ENCODE measurements at places on chromosomes 11 and 22. TPM values are rescaled to one million over a fixed set of nuclear protein-coding genes. Genes with fewer than 3 reads are reported as not detected.
A peak's percentile ranks its signal among the peaks of the same experiment; 100 is the strongest.

Gene FXYD2
- 2.4 TPM for total RNA-seq

Gene MRGPRX3
- not detected for total RNA-seq

Gene DAGLA
- 1.4 TPM for total RNA-seq

Gene MAP4K2
- total RNA-seq: 2.6 TPM

GRCh38 chr22:35839841-35840301 lies 122.2 kb downstream of the APOL5 start:
- DNase-seq: peak; percentile 76

DNA sequence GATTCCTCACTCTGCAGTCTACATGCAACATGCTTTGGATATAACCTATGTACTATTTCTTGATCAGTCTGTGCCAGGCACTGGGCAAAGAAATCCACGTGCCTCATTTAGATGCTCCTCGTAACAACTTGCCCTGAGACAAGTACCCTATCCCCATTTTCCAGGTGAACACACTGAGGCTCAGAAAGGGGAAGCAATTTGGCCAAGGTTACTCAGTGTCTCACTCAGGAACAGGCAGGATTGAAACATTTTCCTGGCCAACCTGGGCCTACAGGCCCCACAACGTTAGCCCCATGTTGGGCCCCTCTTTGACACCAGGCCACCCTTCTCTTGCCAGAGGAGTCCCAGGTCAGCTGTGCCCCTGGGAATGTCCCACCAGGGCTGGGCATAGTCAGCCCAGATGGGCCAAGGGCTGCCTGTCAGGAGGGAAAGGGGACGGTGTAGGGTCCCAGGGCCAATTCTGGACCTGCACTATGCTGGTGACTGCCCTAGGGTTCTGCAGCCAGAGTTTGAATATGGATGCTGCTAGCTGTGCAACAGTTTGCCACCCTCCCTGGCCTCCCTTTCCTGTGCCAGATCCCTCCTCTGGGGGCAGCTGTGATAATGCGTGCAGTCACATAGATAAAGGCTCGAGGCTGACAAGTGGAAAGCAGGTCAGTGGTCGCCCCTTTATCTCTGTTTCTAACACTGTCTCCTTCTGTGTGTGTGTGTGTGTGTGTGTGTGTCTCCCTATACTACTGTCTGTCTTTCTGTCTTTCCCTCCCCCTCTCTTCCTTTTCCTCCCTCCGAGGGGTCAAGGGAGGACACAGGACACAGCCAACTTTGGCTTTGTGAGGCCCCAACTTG lies 10.4 kb upstream of the EMID1 start:
- DNase-seq: no peak

Gene OR10D3
- total RNA-seq: 0.24 TPM

GRCh38 chr11:20880094-20880493 lies 210.7 kb downstream of the NELL1 start:
- DNase-seq: no peak

GRCh38 chr11:63764679-63765647 lies 3.6 kb downstream of the ZFTA start:
- DNase-seq: peak; percentile 57

DNA sequence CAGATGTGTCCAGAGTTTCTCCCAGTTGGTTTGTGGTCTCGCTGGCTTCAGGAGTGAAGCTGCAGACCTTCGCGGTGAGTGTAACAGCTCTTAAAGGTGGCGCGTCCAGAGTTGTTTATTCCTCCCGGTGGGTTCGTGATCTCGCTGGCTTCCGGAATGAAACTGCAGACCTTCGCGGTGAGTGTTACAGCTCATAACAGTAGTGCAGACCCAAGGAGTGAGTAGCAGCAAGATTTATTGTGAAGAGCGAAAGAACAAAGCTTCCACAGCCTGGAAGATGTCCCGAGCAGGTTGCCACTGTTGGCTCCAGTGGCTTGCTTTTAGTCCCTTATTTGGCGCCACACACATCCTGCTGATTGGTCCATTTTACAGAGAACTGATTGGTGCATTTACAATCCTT lies 1.8 kb upstream of the PGA3 start:
- DNase-seq: no peak

Gene OR52I2
- 4.8 TPM for total RNA-seq

DNA sequence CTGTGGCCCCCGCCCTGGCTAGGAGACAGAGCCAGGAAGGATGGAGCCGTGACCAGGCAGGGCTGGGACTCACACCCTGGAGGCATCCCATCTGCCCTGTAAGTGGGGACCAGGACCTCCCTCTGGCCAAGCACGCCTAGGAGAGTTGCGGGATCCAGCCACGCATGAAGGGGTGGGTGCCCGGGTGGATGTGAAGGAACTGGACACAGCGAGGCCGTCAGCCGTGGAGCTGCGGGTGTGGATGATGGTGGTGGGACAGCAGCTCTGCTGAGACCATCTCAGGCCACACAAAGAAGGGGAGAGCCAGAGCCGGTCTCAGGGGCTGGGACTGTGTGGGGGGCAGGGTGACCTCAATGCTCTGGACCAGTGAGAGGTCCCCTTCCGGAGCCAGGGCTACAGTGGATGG lies 746.4 kb downstream of the BRD1 start:
- DNase-seq: no peak

Gene ENTHD1
- 4.8 TPM for total RNA-seq

- DNase-seq: peak; percentile 57
Observed at GRCh38 chr22:44735518-44736428, 16.6 kb upstream of the ARHGAP8 start.

- DNase-seq: peak; percentile 85
Observed at GRCh38 chr22:42769574-42770447, 49.1 kb upstream of the A4GALT start.

GRCh38 chr22:42500161-42500835 lies 19.3 kb downstream of the RRP7A start:
- peak; percentile 55 for DNase-seq

GRCh38 chr11:32511926-32512325 lies 71.7 kb upstream of the EIF3M start:
- no peak for DNase-seq

Gene TMEM121B
- 1.7 TPM for total RNA-seq

DNA sequence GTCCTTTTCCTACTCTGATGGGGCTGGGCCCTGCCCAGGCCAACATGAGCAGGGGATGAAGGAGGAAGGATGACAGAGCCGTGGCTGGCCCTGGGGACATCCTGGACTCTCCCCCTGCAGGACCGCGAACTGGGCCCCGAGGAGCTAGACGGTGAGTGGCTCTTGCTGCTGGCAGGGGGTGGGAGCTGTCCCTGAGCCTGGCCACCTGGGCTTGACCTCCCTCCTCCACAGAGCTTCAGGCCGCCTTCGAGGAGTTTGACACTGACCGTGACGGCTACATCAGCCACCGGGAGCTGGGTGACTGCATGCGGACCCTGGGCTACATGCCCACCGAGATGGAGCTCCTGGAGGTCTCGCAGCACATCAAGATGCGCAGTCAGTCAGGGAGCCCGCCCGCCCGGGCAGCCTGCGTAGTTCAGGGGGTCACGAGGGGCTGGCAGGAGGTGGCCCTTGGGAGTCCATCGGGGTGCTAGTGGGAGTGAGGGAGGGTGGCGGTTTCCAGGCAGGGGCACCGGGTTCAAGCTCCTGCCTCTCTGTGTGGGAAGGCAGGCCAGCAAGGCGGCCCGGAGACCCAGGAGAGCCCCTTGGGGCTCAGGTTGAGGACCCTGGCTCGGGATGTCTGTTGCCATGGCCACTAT lies 1.0 kb downstream of the CABP4 start:
- no peak for DNase-seq

Gene TRMU
- total RNA-seq: 21.9 TPM

DNA sequence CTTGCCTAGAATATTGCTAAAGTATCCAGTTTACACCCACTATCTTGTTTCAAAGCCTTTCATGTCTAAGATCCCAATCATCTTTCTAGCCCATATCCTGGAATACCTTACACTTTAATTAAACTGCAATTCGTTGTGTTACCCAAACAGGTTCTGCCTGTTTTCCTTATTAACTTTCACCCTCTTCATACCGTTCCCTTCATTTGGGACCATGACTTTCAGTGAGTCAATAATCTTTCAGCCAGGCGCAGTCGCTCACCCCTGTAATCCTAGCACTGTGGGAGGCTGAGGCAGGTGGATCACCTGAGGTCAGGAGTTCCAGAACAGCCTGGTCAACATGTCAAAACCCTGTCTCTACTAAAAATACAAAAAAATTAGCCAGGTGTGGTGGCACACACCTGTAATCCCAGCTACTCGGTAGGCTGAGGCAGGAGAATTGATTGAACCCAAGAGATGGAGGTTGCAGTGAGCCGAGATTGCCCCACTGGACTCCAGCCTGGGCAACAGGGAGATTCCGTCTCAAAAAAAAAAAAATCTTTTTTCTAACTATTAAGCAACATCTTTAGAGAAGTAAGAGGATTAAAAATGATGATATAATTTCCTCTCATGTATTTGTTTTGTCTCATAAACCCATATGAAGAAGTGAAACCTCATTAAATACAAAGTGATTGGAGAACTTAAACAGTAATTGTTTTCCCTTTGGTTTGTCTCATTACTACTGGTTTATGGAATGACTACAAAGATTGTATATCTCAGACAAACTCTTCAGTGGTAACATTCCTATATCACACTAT lies 20.7 kb downstream of the DMC1 start:
- no peak for DNase-seq

Gene SSRP1
- total RNA-seq: 54.7 TPM

GRCh38 chr22:46119729-46120419 lies 30.5 kb upstream of the PPARA start:
- DNase-seq: peak; percentile 58

GRCh38 chr11:122850076-122850631 lies 11.9 kb downstream of the CRTAM start:
- no peak for DNase-seq

DNA sequence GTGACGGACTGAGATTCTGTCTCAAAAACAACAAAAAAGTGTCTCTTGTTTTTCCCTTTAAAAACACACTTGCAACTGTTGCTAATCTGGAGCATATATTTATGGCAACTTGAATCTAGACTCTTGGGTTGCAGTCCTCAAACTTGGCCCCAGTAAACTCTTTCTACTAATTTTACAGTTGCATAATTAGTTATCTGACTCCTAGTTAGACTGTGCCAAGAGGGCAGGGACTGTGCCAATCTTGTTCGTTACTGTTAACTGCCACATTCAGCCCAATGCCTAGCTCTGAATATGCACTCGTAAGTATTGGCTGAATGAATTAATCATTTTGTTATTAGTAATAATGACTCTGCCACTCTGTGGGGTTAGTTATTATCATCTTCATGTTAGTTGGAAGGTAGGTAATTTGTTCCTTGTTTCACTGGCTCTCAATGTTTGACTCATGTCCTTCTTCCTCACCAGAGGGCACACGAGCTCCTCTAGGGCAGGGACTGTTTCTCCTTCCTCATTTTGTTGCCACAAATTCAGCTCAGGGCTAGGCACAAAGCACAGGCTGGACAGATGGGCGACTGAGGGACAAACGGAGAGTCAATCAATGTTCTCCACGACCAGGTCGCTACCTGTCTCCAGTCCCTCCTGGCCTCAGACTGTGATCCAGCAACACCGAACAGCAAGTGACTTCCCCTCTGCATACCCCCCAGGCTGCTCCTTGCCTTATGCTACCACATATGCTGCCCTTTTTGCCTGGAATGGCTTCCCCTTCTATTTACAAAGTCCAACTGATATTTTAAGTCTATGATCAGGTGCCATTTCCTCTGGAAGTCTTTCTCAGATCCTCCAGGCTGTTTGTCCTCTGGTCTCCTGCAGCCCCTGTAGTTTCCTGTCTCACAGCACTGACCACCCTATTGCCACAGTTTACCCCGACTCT lies 9.0 kb downstream of the CLPB start:
- no peak for DNase-seq

DNA sequence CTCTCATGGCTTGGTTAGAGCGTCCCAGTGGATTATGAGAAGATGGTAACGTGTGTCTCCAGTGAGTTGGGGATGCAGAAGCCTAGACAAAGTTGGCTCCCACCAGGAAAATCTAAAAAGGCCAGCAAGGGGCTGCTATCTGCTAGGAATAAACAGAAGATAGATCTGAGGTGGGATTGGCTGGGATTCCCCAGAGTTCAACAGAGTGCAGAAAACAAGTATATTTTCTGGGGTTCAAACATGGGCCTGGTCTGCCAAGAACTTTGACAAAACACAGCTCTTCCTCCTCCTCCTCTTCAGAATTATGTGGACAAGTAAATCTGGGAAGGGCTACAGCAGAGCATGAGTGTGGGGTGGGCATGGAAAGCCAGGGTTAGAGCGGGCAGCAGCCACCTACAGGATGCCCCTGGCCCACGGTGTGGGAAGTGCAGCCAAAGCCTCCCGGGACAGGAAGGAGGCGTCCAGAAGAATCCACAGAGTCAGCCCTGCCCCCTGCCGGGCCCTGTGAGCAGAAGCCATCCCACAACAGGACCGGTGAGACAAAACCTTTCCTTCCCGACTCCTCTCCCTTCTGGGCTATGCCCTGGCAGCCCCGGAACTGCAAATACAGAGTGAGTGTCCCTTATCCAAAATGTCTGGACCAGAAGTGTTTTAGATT lies 67.1 kb downstream of the CD82 start:
- DNase-seq: peak; percentile 37

- DNase-seq: no peak
Observed at GRCh38 chr11:70070706-70071105, 7.4 kb upstream of the ANO1 start.

Gene OR51I1
- total RNA-seq: 6.3 TPM

Gene CSF2RB
- 8.7 TPM for total RNA-seq

DNA sequence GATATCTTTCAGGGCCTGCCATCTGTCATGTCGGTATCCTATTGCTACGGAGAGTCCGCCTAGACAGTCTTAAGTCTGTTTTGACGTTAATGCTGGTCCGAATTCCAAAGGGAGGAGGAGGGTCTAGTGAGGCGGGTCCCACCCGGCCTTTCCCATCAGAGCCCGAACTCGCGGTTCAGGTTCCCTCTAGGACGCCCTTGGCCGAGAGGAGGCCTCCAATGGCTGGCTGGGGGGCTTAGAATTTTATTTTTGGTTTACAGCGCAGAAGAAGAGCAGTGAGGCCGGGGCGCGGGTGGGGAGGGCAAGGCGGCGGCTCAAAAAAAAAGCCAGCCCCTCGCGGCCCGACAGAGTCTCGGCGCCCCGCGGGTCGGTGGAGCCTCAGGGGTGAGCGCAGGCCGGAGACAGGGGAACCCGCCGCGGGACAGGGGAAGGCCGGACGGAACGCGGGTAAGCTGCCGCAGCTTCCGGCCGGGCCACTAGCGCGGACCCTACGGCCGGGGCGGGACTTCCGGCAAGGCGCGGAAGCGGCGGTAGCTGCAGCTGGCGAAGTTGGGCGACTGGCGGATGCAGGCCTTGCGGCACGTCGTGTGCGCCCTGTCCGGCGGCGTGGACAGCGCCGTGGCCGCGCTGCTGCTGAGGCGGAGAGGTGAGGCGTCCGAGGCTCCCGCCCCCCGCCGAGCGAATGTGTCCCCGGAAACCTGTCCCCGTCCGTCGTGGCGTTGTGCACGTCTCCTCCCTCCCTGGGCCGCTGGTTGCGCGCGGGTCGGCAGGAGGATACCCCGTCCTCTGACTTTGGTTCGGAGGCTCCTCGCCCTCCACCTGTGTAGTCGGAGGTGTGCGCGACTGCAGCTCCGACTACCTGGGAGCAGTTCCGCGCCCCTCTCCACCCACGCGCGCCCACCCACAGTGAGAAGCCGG lies at the start of gene TRMU:
Gene TRMU, plus strand, starts transcription at position 514 of the 918 bp plus-strand sequence. Its CDS starts 51 bp downstream, at position 565.
- DNase-seq: peak; percentile 90
